ENCODE measurements at places on chromosomes 16 and 17.

GRCh38 chr16:66881014-66881417, 701 bp downstream of the PDP2 start:
- no peak for DNase-seq

GRCh38 chr16:81329947-81330346, 15.2 kb downstream of the GAN start:
- DNase-seq, result no peak

GRCh38 chr17:2028234-2028614, 1.7 kb upstream of the DPH1 start:
- no peak for DNase-seq

DNA sequence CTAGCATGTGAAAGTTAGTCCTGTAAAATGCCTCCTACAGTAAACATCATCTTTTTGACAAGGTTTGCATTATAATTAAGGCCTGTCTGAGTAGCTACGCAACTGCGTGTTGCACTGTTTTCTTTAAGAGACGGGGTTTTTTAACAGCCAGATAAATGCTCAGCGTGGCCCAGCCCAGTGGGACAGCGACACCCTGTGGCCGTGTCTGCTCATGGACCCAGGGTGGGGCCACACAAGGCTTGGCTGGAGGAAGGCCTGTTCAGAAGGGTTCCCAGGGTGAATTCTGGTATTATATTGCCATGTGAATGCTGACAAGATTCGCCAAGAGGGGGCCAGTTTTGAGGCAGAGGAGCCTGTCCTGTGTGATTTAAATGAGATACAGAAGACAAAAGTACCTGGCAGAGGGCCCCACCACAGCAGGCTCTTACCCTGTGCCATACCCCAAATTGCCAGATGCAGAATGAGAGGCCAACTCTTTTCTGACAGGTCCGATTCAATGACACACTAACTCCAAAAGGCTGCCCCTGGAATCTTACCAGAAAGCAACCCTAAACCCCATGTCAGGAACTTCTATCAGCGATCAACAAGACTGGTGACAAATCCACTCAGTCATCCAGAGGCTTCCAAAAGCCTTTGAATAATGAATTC, 65.9 kb upstream of the IRX6 start:
- DNase-seq, result peak; percentile 61

GRCh38 chr16:15507301-15507958, 73.0 kb downstream of the BMERB1 start:
- DNase-seq, result no peak

GRCh38 chr17:35890774-35891155, 10.6 kb upstream of the CCL5 start:
- DNase-seq, result no peak

DNA sequence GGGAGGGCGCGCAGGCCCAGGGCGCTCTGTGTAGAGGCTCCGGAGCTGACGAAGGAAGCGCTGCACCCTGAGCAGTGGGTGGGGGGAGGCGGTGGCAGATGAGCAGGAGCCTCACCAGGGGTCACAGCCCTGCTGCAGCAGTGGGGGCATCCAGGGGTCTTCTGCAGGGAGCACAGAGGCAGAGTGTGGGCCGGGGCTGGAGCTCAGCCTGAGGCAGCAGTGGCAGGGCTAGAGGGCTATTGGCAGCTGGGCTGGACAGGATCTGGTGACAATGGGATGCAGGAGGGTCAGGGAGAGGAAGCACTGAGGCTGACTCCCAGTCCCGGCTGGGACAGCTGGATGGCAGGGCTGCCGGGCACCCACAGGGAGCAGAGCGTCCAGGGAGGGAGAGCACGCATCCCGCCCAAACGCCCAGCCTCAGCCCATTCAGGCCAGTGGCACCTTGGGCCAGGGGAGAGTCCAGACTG, 21.0 kb downstream of the KDM8 start:
- DNase-seq, result no peak

GRCh38 chr17:846901-847843, 65.0 kb downstream of the MRM3 start:
- DNase-seq, result no peak

GRCh38 chr17:78839762-78840529, 668 bp downstream of the USP36 start:
- peak; percentile 45 for DNase-seq

DNA sequence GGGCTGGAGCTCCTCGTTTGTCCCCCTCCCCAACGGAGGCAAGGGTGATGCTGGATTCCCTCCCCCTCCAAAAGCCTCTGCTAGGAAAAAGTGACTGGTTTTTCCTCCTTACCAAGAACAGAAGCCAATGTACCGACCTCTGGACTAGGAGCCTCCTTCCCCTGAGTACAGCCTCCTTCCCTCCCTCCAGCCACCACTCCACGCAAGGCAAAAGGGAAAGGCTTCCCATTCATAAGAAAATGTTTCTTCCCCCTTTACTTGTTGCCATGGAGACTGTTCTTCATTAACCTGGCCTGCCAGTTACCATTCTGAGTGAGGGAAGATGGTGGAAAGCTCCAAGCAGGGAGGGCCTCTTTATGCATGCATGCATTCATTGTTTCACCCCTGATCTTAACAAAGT, 4.3 kb upstream of the PIMREG start:
- no peak for DNase-seq

- no peak for DNase-seq
Measured at GRCh38 chr16:14658063-14658462, 25.3 kb downstream of the BFAR start.

- no peak for DNase-seq
Measured at GRCh38 chr17:83189044-83190003, 109.9 kb downstream of the METRNL start.

GRCh38 chr16:9392956-9393355, 301.5 kb downstream of the HAPSTR1 start:
- no peak for DNase-seq

- DNase-seq, result no peak
Measured at GRCh38 chr17:57011491-57012015, 33.6 kb downstream of the SCPEP1 start.

DNA sequence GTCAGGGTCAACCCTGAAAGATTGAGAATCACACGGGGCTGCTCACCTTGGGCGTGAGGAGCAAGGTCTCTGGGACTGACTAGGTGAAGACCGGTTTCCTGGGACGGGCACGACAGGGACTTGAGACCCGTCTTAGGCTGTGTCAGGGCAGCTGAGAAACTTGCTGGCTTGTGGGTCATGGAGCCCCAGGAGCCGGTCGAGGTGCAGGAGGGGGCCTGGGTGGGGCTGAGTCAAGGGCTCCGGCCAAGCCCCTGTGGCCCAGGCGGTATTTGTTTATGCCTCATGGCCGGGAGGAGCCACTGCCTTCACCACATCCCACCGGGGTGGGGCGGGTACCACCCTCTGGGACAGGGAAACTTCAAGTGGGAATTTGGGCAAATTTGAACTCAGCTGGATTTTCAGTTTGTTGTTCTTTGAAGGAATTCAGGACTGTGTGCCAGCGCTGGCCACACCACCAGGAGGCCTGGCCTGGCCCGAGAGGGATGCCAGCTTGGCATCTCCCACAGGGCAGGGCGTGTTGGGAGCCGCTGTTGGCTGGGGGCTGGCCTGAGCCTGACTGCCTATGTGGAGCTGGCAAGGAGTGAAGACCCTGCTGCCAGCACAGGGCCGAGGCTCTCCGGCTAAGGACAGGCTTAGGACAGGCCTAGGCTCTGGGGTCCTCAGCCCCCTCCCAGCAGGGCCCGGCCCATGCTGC, 116.1 kb downstream of the METRNL start:
- no peak for DNase-seq

GRCh38 chr16:73037331-73037745, 10.6 kb downstream of the ZFHX3 start:
- DNase-seq, result no peak

GRCh38 chr16:27927266-27927901, 136.1 kb downstream of the GSG1L start:
- no peak for DNase-seq

GRCh38 chr17:31907342-31907962, 5.9 kb upstream of the UTP6 start:
- DNase-seq, result no peak

GRCh38 chr16:10128397-10129258, 53.6 kb downstream of the GRIN2A start:
- no peak for DNase-seq

DNA sequence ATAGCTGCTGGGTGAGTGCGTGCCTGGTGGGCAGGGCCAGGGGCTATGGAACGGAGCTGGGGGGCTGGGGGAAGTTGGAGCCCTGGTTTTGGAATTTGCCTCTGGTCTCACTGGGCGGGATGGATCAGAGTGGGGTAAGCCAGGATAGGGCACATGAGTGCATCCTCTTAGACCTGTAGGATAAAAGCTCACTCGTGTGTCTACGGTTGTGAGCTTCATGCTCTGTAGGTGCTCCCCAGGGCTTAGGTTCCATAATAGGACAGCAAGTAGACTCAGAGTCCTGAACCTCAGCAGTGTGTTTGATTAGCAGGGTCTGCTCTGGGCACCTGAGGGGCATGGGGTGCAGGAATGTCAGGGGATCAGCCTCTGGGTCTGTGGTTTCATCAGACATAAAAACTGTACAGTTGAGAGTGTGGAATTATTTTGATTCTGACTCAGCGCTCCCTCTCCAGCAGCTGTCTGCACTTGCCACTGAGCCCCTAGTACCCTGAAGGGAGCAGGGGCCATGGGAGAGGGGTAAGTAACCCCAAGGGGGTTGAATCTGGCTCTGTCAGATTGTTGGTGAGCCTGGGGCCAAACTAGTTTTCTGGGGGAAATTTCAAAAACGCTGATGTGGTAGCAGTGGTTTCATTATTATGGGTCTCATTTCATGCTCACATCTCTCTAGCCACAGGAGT, 84.2 kb upstream of the LGALS9 start:
- no peak for DNase-seq

DNA sequence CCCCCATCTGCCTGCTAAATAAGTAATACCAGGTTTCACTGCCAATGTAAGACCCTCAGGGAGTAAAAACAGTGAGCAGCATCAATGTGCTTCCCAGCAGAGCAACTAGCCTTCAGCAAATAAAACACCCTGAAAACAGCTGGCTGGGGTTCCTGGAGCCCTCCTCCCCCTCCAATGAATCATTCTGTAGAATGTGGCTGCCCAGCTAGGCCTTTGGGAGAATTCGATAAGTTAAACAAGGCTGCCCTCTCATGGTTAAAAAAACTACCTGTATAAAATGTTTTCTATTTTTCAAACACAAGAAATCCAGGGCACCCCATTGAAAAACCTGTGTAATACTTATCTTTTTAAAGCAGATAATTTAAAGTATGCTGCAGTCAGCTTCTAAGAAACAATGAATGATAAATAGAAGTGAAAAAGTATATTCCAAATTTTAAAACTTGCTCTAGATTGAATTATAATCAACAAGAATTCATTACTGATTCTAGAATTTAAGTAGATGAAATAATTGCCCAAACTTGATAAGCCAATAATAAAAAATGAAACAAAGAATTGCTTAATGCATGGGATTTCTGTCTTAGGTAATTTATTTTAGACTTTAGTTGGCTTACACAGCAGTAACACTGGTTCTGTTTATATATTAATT, 9.4 kb upstream of the TOM1L1 start:
- DNase-seq, result no peak

DNA sequence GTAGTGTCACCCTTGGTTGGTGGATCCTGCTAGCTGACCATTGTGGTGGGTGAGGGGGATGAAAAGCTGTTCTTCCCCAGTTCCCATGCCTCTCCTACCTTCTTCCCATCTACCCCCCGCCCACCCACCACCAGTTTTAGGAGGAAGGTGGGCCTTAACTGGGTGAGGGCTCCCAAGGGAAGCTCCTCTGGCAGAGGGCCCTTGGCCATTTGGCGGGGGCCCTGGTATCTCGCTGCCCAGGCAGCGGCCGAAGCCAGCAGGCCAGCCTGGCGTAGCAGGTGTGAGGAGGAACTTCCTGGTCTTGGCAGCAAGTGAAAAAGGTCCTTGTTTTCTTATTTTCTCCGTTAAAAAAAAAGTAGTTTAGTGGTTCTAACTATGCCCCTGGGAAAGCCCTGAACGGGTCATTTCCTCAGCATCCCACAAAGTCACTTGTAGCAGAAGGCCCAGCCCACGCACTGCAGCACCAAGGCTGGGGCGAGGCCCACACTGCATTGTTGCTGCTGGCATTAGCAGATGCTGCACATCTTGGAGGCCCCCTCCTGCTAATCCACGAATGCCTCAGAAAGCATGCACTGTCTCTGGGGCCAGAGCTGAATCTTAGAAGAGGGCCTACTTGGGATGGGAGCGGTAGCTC, 72.5 kb downstream of the MPRIP start:
- no peak for DNase-seq

GRCh38 chr16:50463581-50464324, 84.4 kb upstream of the NKD1 start:
- no peak for DNase-seq

- no peak for DNase-seq
Measured at GRCh38 chr17:54028986-54029580, 206.4 kb downstream of the KIF2B start.

DNA sequence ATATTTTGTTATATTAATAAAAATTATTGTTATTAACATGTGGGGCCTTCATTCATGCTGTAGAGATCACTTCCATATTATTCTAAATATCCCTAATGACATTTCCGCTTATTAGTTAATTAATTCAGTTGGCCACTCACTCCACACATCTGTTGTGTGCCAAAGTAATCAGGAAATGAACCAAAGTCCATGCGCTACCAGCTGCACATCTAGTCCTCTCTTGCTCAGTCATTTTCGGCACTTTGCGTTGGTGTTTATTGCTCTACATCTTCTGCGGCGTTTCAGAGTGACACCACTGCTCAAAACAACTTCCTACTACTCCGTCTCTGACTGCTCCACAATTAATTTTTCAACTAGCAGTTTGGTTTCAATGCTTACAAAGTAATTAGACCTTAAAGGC, 101.4 kb upstream of the ZFHX3 start:
- DNase-seq, result no peak

All from T-helper 2 cell (primary cell).